DMS79 treated with DMSO at 0.1 percent for 48 hours (cell line): ENCODE measurements at places on chromosomes 12 and 14.

- no peak for DNase-seq
Measured at GRCh38 chr12:89507015-89507824, 17.4 kb downstream of the GALNT4 start.

DNA sequence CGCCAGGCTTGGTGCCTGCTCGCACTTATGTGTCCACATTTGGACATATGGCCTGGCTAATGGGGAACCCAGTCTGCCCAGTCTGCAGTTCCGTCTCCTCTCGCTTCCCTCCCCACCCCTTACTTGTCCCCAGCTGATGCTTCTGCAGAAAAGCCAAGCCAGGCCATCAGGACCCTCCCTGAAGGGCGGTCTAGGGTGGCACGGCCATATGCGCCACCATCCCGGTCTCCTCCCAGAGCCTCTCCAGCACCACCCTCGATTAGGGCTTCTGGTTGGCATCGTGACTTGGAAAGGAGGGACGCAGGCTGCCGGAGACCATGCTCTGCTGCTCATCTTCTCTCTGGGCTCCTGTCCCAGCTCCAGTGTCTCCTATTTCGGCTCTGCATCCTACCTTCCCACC lies 54.6 kb downstream of the CALM1 start:
- no peak for DNase-seq

GRCh38 chr12:47736877-47737676 lies 11.8 kb upstream of the ENDOU start:
- DNase-seq, result no peak

DNA sequence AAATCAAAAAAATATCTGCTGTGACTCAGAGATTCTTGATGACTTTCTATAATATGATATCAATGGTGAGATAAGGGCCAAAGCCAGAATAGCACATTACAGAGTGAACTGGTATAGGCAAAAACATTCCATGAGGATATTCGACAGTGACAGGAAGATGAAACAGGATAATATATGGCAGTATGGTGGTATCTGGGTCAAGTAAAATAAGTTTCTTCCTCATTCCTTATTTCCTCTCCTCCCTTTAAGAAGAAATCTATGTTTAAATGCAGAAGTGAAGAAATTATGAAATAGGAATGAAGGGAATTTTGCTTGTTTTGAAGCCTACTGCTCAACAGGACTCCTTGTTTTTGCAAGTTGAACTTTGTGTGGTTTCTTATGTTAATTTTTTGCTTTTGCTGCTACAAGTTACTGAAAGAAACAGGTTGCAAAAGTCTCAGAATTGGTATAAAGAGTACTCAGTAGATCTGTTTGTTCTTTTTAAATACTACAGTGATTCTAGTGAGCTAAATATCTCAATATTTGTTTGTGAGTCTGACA lies 7.0 kb downstream of the ACSS3 start:
- DNase-seq, result no peak

DNA sequence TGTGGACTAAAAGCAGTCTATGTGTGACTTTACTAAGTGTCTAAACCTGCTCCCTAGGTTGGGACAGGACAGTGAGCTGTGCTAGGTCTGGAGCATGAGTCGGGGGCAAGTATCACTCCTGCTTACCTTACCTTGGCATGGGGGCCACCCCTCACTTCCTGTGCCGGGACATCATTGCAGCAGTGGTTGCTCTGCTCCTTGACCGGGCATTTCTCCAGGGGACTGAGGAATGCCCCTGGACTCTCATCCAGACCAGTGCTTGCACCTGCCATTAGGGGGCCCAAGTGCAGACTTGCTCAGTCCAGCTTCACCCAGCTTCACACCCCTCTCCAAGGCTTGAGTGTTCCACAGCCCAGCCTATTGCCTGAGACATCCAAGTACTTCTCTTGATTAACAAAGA lies 84.7 kb upstream of the NELL2 start:
- no peak for DNase-seq

- no peak for DNase-seq
Measured at GRCh38 chr12:11654802-11655201, 5.3 kb downstream of the ETV6 start.

GRCh38 chr12:71552728-71553501 lies 110.7 kb downstream of the ZFC3H1 start:
- no peak for DNase-seq

- peak; percentile 93 for DNase-seq
Measured at GRCh38 chr12:46473634-46474329, 101.2 kb upstream of the SLC38A2 start.

DNA sequence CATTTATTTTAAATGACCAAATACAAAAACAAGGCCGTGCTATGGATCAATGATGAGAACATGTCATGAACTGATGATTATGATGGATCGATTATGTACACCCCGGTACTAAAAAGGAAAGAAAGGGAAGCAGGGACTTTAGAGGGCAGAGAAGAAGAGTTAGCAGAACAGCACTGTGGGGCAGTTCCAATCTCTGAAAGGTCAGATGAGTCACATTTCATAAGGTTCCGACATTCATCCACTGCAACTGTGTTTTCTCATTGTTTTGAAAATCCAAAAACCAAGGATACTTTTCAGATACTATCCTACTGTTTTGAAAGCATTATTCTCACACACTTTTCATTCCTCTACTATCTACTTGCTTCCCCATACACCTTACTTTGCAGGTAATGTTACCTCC lies 169.3 kb downstream of the STXBP6 start:
- DNase-seq, result no peak

DNA sequence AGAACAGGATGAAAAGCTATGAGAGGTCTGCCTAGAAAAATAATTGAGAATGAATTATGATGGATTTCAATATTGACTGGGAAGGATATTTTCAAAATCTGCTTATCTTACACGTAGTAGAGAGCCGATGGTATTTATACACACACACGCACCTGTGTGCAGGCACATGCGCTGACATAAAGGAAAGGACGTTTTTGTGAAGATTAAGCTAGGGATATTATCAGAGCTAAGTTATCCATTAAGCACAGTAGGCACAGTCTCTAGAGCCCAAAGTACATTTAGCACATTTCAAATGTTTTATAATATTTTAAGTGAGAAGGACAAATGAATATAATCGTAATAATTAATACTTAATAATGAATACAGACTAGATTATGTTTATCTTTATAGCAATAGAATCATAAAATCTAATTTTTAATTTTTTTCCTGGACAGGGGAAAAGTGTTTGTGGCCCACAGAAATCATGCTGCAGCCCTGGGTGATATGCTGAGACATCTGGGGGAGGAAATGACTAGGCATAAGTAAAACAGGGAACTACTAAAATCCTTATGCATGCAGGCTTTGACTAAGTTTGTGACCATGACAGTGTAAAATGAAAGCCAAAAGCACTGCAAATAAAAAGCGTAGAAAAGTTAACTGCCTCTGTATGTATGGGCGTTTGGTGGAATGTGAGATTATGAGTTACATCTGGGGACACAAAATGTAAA lies 146.1 kb downstream of the KITLG start:
- DNase-seq, result no peak

DNA sequence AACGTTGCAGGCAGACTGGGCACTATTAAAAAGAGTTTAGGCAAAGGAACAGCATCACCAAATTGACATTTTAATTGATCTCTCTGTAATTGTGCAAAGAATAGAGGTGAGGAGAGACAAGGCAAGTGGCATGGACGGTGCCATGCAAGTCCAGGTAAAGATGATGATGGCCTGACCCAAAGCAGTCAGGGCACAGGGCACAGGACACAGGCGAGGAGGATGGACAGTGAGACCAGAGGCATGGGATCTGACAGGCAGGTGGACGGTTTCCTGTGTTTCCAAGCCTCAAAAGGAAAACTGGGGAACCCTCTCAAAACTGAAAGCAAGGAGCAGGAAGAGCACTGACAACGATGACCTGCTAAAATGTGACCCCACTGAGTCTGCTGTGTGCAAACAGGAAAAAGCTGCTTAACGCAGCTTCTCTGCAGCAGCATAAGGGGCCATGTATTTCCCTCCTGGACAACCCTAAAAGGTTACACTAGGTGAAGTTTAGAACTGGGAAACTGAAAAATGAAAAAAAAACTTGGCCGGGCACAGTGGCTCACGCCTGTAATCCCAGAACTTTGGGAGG lies 50.9 kb downstream of the CLIP1 start:
- no peak for DNase-seq

DNA sequence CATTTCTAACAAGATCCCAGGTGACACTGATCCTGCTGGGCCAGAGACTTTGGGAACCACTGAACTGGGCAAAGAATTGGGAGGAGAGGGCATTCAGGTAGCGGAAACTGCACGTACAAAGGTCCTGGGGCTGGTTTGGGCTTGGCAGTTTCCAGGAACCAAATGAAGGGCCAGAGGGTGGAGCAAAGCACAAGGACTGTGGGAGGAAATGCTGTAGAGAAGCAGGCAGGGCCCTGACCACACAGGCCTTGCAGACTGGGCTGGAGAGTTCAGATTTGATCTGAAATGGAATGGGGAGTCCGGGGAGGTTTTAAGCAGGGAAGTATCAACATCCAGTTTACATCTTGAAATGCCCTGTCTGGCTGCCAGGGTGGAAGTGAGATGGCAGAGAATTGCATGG lies 195.1 kb downstream of the PHETA1 start:
- DNase-seq, result no peak

GRCh38 chr12:6096527-6096926 lies 27.9 kb downstream of the VWF start:
- no peak for DNase-seq

DNA sequence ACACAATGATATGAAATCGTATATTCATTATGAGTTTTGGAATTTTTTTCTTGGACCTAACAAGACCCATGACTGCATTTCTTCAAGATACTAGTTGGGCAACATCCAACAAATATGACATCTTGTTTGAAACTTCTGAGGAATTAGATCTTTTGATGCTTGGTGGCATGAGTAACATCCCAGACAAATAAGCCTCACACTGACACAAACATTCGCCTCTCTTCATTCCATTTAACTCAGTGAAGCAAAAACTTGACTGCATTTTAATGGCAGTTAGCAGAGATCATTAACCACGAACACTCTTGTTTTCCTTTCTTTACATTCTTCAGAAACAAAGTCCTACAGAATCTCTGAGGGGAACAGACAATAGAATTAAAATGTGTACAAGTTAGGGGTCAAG lies 758.3 kb downstream of the C12orf50 start:
- DNase-seq, result no peak

DNA sequence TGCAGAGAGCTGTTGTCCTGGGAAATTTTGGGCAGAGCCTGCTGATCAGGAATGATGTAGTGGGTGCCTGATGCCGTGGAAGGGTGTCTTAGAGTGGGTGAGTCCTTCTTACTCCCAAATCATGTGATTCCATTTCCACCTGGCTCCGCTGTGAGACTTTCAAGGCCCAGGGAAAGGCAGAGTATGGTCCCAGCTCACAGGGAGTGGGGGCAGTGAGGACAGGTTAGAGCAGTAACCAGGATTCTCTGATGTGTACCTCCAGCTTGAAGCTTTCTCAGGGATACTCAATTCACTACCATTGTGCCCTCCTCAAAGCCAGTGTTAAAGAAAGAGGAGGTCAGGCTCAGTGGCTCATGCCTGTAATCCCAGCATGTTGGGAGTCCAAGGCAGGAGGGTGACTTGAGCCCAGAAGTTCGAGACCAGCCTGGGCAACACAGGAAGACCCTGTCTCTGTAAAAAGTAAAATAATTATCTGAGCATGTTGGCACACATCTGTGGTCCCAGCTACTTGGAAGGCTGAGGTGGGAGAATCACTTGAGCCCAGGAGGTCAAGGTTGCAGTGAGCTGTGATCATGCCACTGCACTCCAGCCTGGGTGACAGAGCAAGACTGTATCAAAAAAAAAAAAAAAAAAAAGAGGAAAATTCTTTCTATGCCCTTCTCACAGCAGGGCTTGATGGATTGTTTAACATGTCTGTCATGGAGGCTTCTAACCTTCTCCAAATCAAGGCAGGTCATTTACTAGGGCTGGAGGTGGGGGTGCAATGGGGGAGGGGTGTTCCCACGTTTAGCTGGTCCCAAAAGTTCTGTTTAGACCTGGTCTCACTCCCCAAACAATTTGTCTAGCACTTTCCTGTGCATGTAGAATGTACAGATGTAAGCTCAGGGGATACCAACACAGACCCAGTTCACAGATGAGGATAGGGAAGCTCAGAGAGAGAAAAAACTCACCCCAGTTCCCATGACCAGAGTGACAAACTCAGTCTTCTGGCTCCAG lies 12.5 kb upstream of the IQSEC3 start:
- no peak for DNase-seq

DNA sequence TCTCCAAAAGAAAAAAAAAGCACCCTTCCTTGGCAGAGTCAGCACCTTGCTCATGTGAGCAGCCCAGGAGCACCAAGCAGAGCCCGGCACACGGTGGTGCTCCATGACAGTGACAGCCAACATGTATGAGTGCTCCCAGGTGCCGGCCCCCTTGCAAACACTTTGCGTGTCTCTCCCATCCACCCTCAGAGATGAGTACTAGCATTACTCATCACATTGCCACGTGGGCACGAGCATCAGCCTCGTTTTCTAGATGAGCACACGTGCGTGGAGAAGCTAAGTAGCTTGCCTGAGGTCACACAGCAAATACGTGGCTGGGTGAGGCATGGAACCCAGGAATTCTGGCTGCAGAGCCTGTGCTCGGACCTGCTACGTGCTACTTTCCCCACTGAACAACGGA lies 177.9 kb upstream of the PRMT8 start:
- no peak for DNase-seq

- DNase-seq, result peak; percentile 66
Measured at GRCh38 chr14:90645842-90646443, 170.3 kb downstream of the TTC7B start.

DNA sequence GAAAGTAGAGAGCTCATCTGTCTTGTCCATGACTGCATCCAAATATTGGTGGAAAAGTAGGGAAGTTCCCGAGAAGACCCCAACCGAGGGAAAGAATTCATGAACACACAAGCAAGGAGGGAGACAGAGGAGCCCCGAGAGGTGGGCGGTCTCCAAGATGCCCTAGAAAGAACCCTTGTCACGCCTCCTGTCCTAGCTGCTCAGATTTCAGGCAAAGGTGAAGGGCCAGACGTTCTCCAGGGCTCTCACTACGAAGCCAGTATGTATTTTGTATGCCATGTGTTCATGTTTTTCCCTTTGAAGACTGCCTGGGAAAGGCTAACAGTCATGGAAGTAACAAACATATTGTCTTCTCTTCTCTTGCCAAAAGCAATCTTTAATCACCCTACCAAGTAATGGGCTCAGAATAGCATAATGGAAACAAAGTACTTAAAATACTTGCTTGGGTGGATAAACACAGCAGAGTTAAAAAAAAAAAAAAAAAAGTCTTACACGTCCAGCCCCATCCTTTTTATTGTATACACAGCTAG lies 99.2 kb upstream of the TBX3 start:
- DNase-seq, result peak; percentile 66

GRCh38 chr12:75909714-75910656 lies 121.6 kb downstream of the PHLDA1 start:
- DNase-seq, result no peak

DNA sequence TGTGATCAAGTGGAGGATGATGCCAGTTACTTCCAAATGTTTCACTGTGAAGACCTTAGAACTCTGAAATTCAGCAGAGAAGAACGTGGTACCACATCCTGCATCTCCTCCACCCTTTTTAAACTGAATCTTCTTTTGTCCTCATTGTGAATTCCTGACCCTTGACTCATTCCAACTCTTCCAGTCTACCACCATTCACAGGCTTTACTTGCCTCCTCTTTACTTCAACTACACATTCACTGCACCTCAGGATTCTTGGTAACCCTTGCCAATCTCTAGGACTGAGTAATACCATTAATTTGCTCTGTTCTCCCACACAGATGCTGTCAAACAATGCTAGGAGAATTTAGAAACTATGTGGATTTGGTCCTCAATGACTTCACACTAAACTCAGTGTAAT lies 37.3 kb downstream of the PPP1R12A start:
- DNase-seq, result no peak
